Stimulated activated CD8-positive, alpha-beta memory T cell treated with anti-CD3 and anti-CD28 coated beads, Interleukin-4, amount 100 ng/mL, for 24 hours (primary cell): ENCODE measurements at places on chromosomes 16 and 17.

DNA sequence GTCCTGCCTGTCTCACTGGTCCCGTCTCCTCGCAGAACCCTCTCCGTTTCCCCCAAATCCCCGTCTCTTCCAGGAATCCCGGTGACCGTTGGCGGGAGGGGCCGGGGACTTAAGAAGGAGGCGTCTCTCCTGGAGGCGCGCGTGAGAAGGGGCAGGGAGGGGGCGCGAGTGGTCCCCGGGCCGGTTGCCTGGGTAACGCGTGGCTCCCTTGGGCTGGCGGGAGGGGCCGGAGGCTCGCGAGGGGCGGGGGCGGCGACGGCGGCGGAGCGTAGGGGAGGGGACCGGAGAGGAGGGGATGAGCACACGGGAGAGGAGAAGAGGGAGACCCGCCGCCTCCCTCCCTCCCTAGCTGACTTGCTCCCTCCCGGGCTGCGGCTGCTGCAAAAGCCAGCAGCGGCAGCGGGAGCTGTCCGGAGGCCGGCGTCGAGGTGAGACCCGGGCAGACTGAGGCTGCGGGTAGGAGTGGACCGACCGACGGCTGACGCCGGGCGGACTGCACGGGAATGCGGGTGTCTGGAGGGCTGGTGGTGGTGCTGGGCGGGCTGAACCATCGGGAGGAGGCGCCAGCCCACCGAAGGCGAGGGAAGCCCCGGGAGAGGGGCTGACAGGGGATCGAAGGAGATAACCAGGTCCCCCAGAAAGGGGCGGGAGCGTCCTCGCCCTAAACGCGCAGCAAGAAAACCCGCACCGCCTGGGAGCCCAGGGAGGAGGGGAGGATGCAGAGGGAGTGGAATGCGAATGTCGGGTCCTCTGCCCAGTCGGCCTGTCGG, at the start of gene PRRT2:
Gene PRRT2 (plus strand): TSS at position 298 of the 770 bp plus-strand sequence. CDS start 862 bp downstream, outside the sequence.
- no peak for DNase-seq

- DNase-seq = no peak
Observed at GRCh38 chr16:12166271-12166670, 189.7 kb downstream of the SNX29 start.

- no peak for DNase-seq
Observed at GRCh38 chr16:26795184-26795583, 271.5 kb upstream of the C16orf82 start.

- peak; percentile 36 for DNase-seq
Observed at GRCh38 chr17:57045868-57046704, 39.0 kb upstream of the AKAP1 start.

DNA sequence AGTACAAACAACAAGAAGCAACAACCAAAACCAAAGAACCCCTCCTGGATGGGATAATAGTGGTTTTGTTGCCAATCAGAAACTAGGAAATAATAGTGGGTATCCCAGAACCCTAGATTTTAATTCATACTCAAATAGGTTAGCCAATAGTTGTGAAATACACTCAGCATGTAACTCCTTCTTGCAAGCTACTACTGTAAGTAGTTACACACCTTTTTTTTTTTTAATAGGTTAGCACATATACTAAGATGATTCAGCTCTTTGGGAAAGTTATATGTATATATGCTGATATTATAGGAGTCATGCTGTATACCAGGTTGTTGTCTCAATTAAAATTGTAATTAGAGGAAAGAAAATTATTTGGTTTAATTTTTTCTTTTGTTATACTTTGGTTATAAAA, 92.5 kb upstream of the HAS3 start:
- no peak for DNase-seq

GRCh38 chr17:62704381-62704971, 77.0 kb downstream of the MRC2 start:
- no peak for DNase-seq

DNA sequence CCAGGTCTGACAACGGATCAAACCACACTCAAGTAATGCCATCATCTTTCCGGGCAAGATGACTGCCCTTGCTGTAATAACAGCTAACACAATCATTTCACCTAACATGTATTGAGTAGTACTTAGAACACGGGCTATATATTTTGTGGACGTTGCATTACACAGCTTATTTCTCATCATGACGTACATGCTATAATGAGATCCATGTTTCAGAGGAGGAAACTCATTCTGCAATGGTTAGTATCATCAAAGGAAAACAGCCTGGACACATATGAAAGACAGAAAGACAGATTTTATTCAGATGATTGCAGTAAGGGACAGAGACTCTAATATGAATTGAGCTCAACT, 446.7 kb downstream of the HS3ST3B1 start:
- no peak for DNase-seq
